ENCODE measurements at places on chromosomes 1 and 21. TPM values are rescaled to one million over a fixed set of nuclear protein-coding genes. Genes with fewer than 3 reads are reported as not detected.

RYR2 gene
- total RNA-seq, result 59.0 TPM

RNU1-3 gene
- total RNA-seq, result under 0.01 TPM

ATAD3B gene
- total RNA-seq, result 30.9 TPM

HCRTR1 gene
- total RNA-seq, result not detected

UTS2 gene
- not detected for total RNA-seq

CRYBG2 gene
- total RNA-seq, result not detected

CYP4Z1 gene
- 3.9 TPM for total RNA-seq

HFM1 gene
- total RNA-seq, result 1.4 TPM

GBP4 gene
- 5.8 TPM for total RNA-seq

CDK11B gene
- 17.7 TPM for total RNA-seq

PCNX2 gene
- total RNA-seq, result 13.6 TPM

DNA sequence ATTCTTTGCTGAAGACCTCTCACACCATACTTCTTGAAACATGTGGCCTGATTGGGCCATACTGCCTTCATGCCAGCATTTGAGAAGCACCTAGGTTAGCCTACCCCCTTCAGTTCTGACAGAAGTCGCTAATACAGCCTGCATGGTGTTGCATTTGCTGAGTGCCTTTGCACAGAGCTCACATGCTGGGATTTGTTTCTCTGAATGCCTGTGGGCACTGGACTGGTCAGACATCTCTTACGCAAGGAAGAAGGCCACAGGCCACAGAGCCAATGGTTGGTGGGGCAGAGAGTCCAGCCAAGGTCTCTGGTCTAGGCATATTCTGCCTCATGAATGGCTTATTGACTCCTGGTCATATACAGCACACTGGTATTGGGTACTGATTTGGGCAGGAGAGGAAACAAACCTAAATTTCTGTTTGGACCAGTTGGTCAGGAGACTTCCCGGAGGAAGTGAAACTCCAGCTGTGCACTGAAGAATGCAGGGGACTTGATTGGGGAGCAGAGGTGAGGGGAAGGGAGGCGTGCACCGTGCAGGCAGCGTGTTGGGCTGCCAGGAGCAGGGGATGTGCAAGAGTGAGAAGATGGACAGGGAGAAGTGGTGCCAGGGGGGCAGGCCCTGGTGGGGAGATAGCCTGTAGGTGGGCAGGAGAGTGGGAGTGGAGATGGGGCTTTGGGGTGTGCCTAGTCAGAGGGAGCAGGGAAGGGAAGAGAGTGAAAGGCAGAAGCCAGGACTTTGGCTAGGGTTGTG is 18.1 kb downstream of the URB2 start:
- no peak for DNase-seq

GRCh38 chr1:204147406-204148383 is 4.1 kb downstream of the ETNK2 start:
- no peak for DNase-seq

DNA sequence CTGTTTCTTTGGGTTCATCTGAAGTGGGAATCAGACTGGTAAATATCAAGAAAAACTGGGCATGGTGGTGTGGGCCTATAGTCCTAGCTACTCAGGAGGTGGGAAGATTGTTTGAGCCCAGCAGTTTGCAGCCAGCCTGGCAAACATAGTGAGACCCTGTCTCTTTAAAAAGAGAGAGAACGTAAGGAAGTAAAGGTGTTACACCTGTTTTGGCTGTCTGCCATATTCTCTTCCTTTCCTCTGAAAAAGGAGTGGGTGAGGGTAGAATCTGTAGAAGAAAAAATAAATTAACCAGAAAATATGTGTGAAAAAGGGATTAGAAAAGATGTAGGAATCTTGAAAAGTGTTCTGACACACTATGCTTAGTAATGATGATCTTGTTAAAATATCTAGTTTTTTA is 20.0 kb downstream of the AHCYL1 start:
- DNase-seq, result no peak

DNA sequence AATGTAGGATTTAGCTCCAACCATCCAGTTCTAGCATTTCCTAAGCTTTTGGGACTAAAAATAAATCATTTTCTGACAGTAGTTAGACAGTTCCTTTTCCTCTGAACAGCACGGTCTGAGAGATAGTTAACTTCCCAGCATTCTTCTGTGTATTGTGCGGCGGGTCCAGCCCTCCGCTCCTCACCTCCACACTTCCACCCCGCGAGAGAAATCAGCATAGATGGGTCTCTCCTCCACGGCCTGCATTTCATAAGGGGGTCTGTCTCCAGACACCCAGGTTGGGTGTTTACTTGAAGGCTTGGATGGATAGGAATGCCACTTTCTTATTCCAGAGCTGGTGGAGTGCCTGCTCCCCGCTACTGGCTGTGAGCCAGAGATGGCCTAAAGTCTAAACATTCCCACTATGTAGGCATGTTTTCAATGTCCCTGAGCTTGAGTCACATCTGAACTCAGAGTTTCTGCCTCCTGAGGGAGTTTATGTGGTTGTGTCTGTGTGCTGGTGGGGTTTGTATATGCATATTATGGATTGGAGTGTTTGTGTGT is 38.0 kb upstream of the PPP2R5A start:
- DNase-seq, result no peak

DNA sequence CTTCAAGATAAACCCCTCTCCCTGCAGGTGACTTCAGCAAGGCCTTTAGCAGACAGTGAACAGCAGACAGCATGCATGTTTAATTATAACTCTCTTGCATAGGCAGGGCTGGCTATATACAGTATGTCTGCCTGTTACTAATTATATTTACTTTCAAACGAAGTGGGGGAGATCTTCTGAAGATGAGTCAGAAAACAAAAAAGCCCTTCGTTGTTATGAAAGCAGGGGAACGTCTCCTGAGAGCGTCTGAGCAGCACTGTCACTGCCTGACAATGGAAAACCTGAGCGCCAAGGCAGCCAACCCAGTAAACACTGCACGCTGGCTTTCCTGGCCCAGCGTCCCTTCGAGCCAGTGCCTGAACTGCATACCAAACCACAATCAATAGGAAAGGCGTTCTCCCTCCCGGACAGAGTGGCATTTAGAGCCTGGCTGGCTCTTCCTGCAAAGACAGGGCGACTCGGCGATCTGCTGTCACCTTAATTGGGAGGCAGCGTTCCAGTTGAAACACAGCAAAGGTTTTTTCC is 54.1 kb downstream of the TOMM20 start:
- DNase-seq, result no peak

DNA sequence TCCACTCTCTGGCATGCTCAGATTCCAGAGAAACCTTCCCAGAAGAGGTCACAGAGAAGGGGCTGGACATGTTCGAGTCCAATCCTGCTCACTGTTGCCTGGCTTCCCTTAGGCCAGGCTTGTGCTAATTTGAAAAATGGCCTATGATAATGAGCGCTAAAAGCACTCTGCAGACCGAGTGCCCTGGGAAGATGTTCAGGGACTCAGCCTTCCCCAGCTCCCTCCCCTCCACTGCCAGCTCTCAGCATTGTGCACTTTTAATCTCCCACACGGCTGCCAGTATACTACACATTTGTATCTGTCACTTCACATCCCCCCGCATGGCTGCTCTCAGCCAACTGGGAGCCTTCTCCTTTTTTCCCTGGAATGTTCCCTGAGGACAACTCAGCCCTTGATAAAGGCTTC is 24.1 kb downstream of the FAM163A start:
- DNase-seq, result no peak

- no peak for DNase-seq
These were observed 122.8 kb downstream of the SYF2 start for GRCh38 chr1:25109531-25109951.

DNA sequence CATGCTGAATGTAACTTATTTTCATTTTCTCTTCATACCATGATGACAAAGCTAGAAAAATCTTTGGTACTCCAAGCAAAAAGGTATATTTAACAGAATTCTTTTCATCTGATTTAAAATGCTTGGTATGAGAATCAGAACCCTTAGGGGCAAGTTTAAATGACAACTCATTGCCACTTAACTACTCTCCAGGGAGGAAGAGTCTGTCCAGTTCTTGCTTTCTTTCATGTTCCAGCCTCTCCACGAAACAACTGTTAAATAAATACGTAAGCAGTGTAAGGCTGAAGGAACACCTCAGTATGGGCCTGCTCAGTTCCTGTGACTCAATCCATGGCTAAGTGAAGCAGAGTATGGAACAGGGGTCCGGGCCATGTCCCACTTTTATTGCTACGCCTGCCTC is 1.6 kb downstream of the LCE2A start:
- DNase-seq, result no peak

- DNase-seq, result no peak
These were observed 407.4 kb downstream of the RWDD3 start for GRCh38 chr1:95641386-95641785.

- no peak for DNase-seq
These were observed 97.9 kb upstream of the RAB3GAP2 start for GRCh38 chr1:220370041-220370700.

- no peak for DNase-seq
These were observed 21.8 kb upstream of the SDHB start for GRCh38 chr1:17075470-17076255.

DNA sequence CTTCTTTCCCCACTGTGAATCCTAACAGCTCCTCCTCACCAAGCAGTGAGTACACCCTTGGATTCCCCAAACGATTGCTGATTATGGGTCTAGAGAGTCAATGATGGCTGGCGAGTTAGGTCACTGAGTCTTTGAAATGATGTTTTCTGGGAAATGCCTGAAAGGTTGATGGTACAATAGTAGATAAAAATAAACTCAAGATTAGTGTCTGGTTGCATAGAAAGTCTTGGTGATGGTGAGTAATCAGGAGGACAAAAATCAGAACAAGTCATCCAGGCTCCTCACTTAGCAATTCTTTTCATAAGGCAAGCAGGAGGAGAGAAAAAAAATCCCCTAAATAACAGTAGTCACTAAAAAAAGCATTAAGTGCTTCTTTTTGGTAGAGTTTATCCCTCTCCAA is 22.6 kb downstream of the HLX start:
- DNase-seq, result no peak

- DNase-seq, result no peak
These were observed 25.8 kb downstream of the LRRC38 start for GRCh38 chr1:13487957-13488356.

DNA sequence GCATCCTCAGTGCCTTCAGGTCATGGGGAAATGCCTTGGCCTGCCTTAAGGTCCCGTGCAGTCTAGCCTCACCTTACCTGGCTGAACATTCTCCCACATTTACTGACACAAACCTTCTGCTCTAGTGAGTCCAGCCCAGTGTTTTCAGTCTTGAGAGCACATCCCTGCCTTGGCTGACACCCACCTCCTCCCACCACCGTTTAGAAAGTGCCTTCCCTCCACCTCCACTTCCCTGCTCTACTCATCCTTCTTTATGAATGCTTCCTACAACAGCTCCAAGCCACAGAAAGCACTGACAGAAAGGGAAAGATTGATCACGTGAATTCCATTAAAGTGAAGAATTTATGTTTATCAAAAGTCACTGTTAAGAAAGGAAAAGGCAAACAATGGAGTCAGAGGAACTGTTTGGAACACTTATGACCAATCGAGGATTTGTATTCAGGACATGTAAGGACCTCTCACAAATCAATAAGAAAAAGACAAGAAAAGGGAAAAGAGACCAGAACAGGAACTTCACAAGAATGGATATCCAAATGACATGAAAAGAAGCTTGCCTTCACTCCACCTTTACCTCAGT is 59.8 kb downstream of the DDR2 start:
- DNase-seq, result no peak

GRCh38 chr21:41925767-41926116 is 28.1 kb downstream of the C2CD2 start:
- DNase-seq, result no peak

DNA sequence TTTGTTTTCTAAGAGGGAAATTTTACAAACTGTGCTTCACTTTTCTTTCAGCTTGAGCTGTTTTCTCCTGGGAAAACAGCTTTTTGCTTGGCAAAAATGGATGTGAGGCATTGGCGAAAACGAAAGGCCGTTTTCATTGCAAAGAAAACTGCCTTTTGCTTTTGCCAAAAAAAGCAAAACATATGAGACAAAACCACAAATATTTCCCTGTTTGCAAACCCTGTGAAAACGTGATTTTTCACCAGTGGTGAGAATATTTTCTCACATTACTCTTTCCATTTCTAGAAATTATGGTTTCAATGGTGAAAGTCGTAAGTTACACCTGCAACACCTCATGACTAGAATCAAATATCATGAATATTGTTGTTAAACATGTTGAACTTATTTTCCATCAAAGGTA is 74.0 kb upstream of the ZBTB18 start:
- DNase-seq, result no peak

Data from thoracic aorta (tissue), 2 donors.